HT1080 (cell line): ENCODE measurements at places on chromosomes 5 and 9. TPM values are rescaled to one million over a fixed set of nuclear protein-coding genes. Genes with fewer than 3 reads are reported as not detected.
A peak's percentile ranks its signal among the peaks of the same experiment; 100 is the strongest.

GRCh38 chr5:54616031-54616430 is 98.5 kb downstream of the SNX18 start:
- no peak for DNase-seq

DNA sequence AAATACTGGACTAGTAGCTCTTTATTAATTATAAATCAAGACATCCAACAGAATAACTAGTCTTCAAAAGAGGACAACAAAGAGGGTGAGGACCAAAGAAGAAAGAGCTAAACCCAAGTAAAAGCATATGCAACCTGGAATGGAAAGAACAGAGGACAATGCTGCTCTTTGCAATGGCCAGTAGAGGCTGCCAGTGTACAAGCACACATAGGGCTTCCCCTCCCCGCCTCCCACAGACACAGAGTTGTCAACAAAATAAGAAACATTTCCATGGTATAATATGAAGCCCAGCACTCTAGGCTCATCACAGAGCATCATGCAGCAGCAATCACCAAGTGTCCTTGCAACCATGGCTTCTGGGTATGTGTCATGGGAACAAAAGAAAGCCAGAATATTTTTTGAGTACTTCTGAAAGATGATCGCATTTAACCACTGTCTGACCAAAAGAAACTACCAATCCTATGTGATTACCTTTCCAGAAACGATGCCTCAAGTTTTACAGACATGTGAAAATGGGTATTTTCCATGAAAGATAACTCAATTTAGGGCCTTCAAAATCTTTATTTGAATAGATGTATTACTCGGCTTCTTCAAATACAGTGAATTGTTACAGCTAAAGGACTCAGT is 58.1 kb downstream of the RFX3 start:
- DNase-seq: peak; percentile 47

GRCh38 chr5:443239-444151 is 519 bp downstream of the EXOC3 start:
- DNase-seq: no peak

DNA sequence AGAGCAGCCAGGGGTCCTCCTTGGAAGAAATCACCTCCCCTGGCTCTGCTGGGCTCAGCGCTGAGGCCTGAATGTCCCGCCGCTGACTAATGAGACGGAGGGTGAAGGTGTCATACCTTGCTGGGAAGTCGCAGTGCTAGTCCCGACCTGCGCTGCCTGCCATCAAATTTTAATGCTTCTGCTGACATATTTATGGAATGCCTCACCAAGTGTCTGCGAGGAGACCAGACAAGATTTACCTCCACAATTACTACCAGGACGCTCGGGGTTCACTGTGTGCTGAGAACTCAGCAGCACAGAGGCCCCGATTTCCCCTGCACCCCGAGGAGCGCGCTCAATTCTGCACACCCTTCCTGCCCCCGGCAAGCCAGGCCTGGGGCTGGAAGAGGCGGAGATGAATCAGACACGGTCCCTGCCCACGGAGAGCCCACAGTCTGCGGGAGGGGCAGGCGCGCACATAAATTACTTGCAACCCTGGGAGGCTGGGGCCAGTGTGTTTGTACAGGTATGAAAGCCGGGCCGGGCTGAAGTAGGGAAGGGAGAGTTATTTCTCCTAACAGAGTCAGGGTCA is 175.2 kb downstream of the PAX5 start:
- DNase-seq: no peak

Gene PCDHGA12
- 0.66 and 0.70 TPM in 2 replicates for total RNA-seq
